ENCODE measurements at places on chromosomes 4 and X.

DNA sequence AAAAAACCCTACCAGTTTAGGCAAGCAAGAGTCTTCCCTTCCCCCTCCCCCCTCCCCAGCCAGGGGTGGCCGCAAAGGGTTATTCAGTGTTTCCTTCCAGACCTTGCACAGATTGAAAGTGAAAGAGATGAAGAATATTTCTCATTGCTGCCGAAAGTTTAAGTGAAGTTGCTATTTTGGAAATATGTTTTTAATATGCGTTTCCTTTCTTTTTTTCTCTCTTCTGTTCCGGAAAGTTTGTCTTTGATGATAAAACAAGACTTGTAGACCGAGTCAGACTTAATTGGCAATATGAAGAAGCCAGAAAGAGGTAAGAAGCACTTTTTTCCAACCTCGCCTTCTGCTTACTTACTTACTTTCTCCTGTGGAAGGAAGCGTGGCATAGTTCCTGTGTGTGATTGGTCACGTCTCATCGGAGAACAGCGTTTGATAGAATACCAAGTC lies 58.5 kb upstream of the CLCN4 start:
- peak; percentile 52 for DNase-seq

GRCh38 chr4:6856391-6856790 lies 53.2 kb upstream of the TBC1D14 start:
- DNase-seq, result no peak

- DNase-seq, result no peak
Observed at GRCh38 chr4:87275311-87275710, 47.4 kb downstream of the HSD17B13 start.

GRCh38 chr4:91729851-91730250 lies 573.9 kb upstream of the GRID2 start:
- DNase-seq, result no peak

- no peak for DNase-seq
Observed at GRCh38 chr4:106851726-106852125, 184.4 kb downstream of the DKK2 start.

- no peak for DNase-seq
Observed at GRCh38 chrX:104565791-104566680, at the start of gene IL1RAPL2. IL1RAPL2 (plus strand) TSS chrX:104566199.

- DNase-seq, result no peak
Observed at GRCh38 chrX:46209037-46209436, 336.2 kb downstream of the ZNF674 start.

GRCh38 chrX:109629310-109629709 lies 4.3 kb upstream of the KCNE5 start:
- DNase-seq, result no peak

Data from activated T-cell treated with anti-CD3 and anti-CD28 coated beads for 1 hour (primary cell).